C1 segment of cervical spinal cord (tissue), 14 donors: ENCODE measurements at places on chromosomes 2 and 18.

DNA sequence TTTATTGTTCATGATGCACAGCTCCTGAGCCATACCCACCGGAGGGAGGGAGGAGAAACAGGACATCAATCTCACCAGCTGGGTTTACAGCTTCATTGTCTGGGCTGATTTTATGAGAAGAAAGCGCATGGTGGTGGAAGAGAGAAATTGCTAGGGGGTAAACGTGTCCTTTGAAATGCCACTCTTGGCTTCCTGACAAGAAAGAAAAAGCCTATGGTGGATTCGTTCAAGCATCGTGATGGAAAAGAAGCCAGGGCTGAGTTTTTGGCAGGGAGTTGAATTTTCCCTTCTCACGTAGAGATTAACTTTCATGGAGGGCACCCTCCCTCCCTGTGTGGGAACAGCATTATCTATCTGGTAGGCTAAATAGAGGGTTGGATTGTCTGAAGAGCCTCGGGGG, 502.0 kb downstream of the SLC4A3 start:
- no peak for DNase-seq

- no peak for DNase-seq
Measured at GRCh38 chr18:28015671-28016070, 161.3 kb downstream of the CDH2 start.

- peak; percentile 63 for DNase-seq
Measured at GRCh38 chr2:241161646-241162281, 11.5 kb downstream of the PPP1R7 start.

GRCh38 chr2:16852651-16853050, 187.0 kb upstream of the CYRIA start:
- no peak for DNase-seq

GRCh38 chr2:164972216-164972615, 16.9 kb upstream of the SLC38A11 start:
- no peak for DNase-seq

DNA sequence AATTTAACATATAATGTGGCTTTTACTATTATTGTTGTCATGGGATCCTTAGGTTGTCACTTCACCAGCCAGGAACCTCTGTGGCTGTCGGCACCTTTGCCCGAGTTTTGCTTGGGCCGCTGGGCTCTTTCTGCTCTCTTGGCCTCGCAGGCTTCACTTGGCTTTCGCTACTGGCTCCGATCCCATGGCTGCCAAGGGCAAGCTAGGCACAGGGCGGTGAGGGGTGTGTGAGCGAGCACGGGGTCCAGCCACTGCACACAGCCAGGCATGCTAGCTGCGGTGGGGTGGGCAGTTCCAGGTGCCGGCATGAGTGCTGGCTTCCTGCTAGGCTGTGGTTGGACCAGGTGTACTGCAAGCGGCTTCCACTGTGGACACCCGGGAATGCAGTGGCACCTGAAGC, 23.4 kb upstream of the RAPGEF4 start:
- DNase-seq, result no peak

GRCh38 chr2:42819160-42819559, 26.8 kb upstream of the HAAO start:
- no peak for DNase-seq

DNA sequence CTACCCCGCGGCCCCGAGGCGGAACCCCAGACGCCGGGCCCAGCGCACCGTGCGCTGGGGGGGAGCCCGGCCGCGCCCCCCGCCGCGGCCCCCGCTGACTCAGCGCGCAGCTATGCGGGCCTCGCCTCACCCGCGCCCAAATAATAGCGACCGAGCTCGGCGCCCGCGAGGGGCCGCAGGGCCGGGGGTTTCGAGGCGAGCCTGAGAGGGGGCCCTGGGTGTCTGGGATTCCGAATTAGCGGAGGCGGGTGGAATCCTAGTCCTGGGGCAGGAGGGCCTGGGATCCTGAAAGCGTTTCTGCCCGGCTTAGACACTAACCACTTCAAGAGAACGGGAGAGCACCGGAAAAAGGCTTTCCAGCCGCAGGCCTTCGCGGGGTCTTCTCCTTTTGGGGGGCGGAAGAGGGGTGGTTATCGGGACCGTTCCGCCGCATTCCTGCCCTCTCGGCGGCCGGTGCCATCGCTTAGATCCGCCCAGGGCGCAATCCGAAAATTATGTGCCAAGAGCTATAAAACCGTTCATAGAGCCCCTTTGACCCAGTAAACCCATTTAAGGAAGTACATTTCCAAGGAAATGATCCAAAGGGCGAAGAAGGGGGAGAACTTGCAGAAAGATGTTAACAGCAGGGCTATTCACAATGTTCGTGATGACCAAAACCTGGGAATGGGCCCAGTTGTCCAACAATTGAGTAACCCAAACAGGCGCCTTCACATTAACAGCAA, 681 bp upstream of the ROCK2 start:
- DNase-seq, result peak; percentile 54

DNA sequence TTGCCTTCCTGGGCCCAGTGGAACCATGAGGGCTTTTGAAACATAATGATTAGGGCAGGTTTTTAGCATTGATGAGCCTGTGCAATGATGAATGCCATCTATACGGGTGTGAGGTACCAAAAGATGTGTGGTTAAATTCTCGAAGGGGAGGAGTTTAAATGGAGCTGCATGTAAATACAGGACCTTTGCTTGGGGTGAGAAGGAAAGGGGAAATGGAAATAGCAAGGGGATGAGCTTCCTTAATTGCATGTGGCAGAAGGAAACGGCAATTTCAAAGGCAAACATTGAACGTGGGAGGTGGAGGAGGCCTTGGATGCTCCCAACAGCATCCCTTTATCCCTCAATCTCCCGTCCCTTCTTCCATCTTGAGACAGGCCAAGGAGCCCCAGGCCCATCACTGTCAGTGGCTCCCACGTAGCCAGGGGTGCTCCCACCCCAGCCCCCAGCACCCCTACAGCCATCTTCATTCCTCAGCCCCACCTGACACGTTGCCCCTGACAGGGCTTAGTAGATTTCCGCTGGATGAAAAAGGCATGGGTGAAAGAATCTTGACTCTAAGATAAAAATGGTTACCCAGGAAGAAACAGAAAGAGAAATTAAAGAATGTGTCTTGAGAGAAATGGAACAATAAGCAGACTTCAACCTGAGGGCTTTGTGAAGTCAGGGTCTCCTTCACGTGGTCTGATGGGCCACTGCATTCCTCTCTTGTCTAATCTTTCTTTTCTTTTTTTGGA, 32.5 kb downstream of the INPP5D start:
- no peak for DNase-seq

DNA sequence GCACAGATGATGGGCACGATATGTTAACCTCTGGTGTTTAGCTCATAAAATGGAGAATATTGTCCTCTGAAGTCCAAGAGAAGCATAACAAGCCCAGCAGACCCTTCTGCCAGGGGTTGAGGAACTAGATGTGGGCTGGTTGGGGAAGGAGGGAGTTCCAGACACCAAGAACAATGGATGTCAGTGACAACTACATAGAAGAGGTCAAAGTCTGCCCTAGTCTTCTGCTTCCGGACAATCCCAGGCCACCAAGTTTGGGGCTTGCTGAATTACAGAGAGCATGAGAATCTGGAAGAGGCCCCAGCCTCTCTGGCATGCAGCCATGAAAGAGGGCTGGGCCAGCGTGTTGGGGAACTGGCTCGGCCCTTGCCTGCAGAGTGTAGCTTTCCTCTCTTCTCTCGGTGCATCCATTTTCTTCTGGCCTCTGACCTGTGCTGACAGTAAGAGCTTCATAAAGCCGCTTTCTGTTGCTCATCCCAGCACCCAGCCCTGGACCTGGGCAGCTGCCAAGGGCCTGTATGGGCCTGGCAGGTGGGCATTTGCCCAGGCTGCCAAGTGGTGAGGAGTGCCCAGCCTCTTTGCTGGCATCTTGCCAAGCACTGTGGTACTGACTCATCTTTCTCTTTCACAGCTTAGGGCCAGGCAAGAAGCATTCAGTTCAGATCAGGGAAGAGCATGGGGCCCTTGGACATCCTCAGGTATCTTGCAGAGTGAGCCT, 14.6 kb upstream of the LAPTM4A start:
- peak; percentile 79 for DNase-seq

- no peak for DNase-seq
Measured at GRCh38 chr2:239439754-239440315, 39.0 kb upstream of the HDAC4 start.

- no peak for DNase-seq
Measured at GRCh38 chr2:133296401-133296800, 271.9 kb downstream of the NCKAP5 start.

DNA sequence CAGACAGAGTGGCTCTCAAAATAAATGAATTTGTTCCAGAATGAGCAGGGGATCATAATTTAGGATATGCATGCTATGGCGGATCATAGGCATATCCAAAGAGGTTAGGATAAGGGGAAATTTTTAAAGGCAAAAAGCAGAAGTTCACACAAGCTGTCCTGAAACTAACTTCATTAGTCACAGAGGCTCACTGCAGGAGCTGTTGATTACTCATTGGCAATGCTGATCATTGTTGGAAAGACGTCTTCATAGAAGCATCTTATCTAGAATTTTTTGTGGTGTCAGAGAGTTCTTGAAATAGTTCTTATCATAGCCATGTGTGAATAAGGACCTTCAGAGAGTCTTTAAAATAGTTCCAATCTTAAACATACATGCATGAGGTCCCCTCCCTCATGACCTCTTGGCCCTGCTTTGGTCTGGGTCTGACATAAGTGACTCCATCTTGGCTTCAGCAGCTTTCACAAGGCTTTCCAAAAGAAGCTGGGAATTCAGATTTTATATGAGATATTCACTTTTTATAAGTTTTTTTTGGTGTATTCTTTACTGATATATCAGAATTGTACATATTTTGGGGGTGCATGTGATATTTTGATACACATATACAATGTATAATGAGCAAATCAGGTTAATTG, 7.5 kb upstream of the CCDC195 start:
- no peak for DNase-seq

GRCh38 chr2:121294881-121295840, 10.2 kb upstream of the TFCP2L1 start:
- no peak for DNase-seq

DNA sequence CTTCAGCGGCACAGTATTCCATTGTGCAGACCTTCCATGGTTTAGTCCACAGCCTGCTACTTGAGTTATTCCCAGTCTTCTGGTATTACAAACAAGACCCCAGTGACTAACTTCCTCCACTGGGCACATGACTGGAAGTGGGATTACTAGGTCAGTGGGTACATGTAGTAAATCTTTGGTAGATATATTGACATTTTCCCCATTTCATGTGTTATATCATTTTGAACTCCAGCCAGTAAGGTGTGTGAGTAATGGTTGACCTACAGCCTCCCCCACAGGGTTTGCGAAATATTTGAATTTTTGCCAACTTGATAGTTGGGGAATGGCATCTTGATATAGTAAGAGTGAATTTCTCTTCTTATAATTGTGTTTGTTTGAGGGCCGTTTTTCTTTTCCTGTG, 58.8 kb downstream of the RNF144A start:
- DNase-seq, result no peak

DNA sequence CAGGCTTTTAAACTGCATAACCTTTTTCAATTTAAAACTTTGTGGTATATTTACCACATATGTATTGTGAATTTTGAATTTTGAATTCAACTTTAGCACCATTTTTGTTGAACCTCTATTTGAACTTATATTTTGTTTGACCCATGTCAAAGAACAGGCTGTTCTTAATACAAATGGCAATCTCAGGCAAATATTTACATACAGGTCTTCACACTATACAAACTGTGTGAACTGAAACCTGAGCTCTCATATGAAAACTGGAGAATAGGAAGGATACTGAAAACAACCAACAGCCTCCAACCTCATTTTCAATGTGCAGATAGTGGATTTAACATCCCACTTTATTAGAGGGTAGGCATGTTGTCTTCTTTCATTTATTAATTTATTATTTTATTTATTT, 491.8 kb downstream of the KCNJ3 start:
- DNase-seq, result no peak

DNA sequence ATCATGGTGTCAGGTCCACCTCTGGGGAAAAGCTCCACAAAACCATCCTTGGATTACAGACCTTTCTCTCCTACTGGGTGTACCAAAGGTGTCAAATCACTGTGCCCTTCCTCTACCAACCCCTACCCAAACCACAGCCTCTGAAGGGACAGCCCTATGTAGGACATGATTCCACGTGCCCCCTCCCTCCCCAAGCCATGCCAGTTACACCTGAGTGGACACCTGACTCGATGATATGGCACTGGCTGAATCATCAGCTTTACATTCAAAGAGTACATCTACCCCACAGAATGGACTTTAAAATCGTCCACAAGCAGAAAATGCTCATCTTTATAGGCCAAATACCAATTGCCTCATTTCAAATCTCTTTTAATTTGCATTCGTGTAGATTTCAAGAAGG, 26.0 kb downstream of the TRABD2A start:
- no peak for DNase-seq

- DNase-seq, result no peak
Measured at GRCh38 chr2:167703441-167703840, 544.0 kb downstream of the STK39 start.

GRCh38 chr18:61782545-61782944, 110.3 kb downstream of the RNF152 start:
- DNase-seq, result no peak

- DNase-seq, result no peak
Measured at GRCh38 chr2:214401580-214401979, 9.3 kb upstream of the VWC2L start.
